NCI-H1694 (cell line): ENCODE measurements at places on chromosomes 16 and 17.

GRCh38 chr17:45251931-45252330 is 10.0 kb downstream of the SPATA32 start:
- no peak for DNase-seq

DNA sequence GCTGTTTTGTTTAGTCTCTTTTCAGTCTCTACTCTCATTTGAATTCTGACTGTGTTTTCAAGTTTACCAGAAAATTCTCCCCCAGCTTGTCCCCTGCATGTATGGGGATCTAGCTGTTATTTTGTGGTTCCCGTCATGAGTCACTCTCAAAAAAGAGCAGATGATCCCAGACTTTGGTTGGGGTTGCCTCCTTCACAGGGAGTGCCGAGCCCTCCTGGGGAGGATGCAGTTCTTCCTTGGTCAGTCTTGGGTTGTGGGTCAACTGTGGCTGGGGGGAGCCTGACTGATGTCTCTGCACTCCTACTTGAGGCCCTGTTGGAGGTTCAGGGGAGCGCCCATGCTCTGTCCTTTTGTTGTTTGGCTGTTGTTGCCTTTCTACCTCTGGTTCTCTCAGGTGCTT is 37.7 kb downstream of the EPN2 start:
- DNase-seq: no peak

DNA sequence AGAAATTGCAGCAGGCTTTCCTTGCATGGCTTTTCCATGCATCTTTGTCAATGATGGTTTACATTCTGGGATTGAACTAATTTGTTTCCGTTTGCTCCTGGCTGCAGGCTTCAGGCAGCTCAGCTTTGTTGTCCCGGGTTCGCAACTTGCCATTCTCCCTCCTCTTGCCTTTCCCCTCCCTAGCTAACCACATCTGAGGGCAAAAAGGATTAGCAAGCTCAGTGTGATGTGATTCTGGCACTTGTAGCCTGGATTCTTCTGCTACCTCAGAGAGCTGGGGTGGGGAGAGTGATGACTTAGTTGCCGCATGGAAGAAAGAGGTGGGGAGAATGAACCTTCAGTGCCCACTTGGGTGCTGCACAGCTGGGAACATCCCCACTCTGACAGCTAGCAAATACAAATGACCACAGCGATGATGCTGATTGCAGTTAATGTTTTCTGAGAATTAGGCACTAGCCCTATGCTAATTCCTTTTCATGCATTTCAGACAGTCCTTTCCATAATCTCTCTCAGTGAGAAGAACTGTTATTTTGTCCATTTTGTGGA is 120.2 kb upstream of the SALL1 start:
- no peak for DNase-seq

DNA sequence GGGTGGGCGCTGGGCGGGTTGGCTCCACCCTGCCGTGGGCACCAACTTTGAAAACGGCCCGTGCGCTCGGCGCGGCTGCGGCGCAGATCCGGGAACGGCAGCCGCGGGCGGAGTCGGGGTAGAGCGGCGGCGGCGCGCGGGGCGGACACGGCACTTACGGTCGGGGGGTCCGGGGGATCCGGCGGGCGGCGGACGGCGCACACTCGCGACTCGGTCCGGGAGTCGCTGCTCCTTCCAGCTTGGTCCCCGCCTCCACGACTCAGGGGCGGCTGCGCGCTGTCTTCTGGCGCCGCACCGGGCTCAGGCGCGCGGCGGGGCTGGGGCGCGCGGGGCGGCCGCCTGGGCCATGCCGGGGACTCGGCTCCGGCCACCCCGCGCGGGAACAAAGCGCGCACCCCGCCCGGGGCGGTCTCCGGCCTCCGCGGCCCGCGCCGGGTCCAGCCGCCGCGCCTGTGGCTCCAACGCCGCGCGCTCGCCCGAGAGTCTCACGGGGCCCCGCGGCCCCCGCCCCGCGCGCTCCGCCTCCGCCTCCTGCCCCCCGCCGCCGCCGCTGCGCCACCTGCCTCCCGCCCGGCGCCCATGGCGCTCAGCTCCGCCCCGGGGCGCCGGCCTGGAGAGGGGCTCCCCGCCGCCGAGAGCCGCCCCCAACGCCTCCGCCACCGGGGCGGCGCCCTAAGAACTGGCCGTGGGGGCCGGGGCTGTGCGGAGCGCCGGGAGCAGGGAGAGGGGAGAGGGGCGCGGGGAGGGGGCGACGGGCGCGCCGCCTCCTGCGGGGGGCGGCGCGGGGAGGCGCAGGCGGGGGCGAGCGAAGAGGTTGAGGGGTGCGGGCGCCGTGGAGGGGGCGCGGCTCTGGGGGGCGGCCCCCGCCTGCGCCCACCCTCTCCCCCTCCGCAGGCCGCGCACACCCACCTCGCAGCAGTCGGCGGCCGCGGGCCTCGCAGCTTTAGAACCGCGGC is 35.9 kb downstream of the CBFA2T3 start:
- no peak for DNase-seq
